ENCODE measurements at places on chromosomes 12 and 14. TPM values are rescaled to one million over a fixed set of nuclear protein-coding genes. Genes with fewer than 3 reads are reported as not detected.

DNA sequence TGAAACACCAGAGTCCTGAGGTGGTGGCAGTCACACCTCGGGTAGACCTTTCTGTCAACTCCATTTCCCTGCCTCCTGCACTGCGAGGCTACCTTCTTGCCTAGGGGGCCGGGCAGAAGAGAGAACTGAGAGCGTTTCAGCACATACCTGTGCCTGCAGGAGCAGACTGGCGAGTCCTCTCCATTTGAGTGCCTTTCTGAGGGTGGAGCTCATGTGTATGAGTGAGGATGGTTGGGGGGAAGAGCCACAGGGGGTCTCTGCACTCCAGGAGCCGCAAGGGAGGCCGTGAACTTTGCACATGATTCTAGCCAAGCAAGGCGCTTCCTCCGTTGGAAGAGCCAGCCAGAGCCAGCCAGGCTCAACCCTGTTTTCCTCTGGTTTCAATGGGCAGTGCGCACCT, 31.0 kb upstream of the CCND2 start:
- no peak for DNase-seq

DNA sequence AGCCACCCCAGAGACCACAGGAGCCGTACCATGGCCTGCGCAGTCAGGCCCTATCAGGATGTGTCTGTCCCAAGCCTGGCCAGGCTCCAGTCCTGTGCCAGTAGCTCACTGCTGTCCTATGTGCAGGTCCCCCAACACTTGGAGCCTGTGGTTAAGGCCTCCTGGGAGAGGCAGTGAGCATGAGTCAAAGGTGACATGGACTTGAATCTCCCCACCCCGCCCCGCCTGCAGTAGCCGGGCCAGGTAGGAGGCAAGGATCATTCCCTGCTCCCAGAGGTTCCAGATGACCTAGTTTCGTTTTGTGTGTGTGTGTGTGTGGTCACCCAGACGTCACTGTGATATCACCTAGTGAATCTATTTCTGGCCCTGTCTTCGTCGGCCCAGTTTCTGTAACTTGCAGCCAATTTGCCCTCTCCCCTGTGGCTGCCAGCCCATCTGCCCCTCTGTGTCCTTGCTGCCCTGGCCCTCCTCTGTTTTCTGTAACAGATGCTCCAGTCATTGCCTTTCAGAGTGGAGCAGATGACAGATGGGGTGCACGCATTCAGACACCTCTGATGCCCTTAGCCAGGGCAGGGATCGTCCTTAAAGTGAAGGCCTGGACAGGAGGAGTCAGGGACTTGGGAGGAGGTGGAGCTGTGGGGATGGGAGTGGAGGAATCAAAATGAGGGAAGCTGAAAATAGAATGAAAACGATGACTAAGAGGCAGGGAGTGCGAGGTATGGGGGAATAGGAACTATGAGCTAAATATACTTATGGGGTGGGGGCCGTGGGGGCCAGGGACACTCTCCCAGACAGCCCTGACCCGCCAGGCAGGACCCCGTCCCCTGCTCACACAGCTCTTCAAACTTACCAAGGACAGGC, 37.4 kb downstream of the SLC6A12 start:
- peak; percentile 66 for DNase-seq

DNA sequence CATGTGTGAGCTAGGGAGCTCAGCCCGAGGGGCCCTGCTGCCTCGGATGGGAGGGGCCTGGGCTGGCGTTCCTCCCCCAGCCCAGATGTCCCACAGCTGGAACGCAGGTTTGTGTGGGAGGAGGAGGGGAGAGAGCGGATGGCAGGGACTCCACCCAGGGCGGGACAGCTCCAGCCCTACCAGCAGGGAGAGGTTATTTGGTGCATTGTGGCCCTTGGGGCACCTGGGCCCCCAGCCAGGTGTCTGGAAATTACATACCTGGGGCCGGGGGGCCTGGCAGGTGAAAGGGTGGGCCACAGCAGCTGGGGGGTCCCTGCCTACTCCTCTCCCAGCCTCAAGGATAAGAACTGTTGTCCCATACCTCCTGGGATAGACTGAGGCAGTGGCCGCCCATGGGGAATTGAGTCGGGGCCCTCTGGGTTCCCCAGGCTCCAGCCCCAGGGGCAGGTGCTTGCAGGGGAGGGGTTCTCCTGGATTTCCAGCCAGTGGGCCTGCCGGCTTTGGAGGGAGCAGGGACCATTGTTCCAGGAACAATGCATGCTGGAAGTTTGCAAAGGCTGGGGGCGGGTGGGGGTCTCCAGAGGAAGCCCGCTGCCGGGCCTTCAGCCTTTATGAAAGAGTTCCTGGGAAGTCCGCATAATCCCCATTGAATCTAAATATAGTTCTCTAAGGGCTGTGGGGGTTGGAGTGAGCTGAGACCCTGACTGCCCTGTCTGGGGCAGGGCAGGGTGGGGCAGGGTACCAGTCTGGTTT, 1.2 kb downstream of the KIF26A start:
- no peak for DNase-seq

- DNase-seq = no peak
Measured at GRCh38 chr14:32192712-32193373, 9.0 kb upstream of the RNU6-7 start.

SELPLG gene
- total RNA-seq = not detected

DNA sequence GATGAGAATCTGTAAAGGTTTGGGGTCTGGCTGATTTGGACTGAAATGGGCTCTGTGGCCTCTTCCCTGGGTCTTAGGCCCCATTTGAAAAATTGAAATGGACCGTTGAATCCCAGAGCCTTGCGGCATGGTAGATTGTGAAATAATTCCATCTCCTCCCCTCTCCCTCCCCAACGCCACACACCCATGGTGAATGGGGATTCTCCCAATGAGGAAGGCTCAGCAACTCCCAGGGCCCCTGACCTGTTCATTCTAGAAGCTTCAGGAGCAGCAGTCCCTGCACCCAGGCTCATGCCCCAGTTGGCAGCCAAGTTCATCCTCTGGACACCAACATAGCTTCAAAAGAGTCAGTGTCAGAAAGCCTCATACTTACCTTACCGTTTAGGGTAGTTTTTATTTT, 217.4 kb downstream of the ZFP36L1 start:
- no peak for DNase-seq

GRCh38 chr14:100885196-100885595, 18.3 kb downstream of the RTL1 start:
- DNase-seq = no peak

MUCL1 gene
- not detected for total RNA-seq

DNA sequence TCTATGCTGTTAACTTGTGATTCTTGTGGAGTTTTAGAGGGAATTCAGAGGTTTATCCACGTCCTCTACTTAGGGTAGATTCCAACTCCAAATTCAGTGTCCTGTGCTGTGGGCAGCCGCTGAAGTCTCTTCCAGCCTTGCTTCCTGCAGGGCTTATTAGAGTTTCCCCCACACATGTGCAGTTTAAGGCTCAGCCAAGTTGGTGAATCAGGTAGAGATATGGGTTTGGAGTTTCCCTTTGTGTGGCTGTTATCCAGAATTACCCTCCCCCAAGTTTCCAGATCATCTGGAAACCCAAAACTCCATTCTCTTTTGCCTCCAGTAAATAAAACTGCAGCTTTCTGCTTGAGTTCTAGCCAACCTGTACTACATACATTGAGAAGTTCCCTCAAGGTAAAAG, 853.7 kb downstream of the GALC start:
- no peak for DNase-seq

GRCh38 chr14:58297412-58297761, 968 bp upstream of the ARID4A start:
- DNase-seq = no peak

DNA sequence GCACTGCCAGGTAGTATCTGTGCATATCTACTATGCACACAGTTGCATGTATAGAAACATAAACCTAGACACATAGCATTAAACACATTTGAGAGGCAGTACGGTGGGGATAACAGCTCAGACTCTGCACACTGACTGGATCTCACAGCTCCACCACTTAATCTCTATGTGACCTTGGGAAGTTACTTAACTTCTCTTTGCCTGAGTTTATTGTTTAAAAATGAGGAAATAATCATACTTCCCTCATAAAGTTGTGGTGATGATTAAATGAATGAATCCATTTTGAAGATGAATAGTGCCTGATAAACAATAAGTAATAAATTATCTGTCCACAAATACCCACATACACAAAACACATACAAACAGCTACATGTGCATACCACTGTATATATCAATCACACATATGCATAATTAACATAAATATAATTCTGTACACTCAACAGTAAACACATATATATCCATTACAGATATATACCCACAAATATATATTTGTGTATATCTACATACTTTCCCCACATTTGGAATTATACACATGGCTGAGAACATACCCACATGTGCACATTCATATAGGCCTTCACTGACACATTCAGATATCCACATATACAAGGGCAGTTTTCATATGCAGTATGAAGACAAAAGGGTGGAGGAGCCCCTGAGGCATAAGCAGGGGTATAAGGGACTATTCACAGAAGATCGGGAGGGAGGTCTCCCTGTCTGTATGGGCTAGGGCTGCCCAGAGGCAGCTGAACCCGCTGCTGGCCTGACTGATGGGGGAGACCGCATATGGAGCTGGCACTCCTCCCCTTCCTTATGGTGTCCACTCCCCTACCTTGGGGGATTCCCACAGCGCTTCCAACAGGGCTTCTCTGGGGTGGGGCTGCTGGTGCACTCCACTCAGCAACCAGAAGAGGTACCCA, 5.9 kb downstream of the CDH24 start:
- no peak for DNase-seq

TAC3 gene
- total RNA-seq = not detected

- DNase-seq = no peak
Measured at GRCh38 chr14:58141893-58142292, 10.1 kb downstream of the ARMH4 start.

TSHR gene
- total RNA-seq = not detected

- no peak for DNase-seq
Measured at GRCh38 chr12:121804417-121805111, 755 bp downstream of the SETD1B start.

DNA sequence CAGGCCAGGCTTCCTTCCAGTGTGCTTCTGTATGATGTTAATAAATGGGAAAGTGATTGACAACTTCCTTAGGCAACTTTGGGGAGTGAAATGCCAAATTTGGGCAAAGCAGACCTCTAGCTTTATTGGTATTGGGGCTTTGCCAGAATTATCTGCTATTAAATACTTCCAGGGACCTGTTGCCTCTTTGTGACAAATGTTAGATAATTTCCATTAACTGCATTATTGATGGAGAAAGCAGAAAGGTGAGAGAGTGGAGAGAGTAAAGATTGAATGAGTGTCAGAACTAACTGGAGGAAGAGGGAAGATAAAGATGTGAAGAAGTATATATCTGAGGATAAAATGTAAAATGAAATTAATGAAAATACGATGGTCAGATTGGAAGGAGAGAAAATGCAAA, 94.5 kb downstream of the CACNA1C start:
- no peak for DNase-seq

DNA sequence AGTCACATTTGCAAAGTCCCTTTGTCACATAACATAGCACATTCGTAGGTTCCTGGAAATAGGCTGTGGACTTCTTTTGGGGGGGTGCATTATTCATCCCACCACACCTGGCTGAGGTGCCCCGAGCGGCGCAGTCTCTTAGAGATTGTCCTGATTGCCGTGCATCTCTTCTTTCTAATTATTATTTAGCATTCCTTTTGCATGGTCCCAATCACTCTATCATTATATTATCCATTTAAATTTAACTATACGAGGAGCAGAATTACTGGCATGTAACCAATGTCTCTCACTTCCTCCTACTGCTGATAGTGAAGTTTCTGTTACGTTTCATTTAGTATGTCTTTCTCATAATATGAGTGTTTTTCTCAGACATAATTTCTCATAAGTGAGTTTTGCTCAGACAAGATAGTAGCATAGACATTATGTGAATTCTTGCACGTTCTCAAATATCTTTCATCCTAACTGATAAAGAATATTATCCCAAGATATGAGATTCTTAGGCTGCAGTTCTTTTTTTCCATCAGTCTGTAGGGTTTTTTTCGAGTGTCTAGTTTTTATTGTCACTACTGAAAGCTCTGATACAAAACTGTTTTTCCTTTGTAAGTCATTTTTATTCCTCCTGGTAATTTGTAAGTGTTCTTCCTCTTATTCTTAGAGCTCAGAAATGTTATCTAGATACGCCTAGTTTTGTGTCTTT, 444.3 kb downstream of the NELL2 start:
- DNase-seq = no peak

GRCh38 chr12:20248646-20249045, 119.7 kb upstream of the PDE3A start:
- DNase-seq = no peak

KRT77 gene
- not detected for total RNA-seq
